ENCODE measurements at places on chromosomes 2 and 18.
A peak's percentile ranks its signal among the peaks of the same experiment; 100 is the strongest.

DNA sequence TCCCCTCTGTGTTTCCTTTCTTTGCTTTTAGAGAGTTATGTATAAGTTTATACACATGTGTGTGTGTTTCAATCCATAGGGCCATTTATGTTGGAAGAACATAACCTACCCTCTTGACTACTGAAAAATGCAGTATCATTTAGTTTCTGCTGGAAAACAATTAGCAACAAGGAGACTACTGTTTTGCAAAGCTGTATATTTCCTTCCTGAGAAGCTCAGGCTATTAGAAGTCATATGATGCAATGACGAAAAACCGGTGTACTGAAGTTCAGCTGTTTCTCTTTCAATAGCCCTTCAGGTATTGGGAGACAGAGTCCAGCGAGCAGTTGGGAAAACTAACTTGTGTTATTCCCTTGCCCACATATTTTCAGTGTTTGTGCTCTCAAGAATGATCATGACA is 447.7 kb upstream of the GYPC start:
- DNase-seq, result no peak

GRCh38 chr2:42117923-42118753 is 51.0 kb upstream of the EML4 start:
- peak; percentile 18 for DNase-seq

GRCh38 chr2:31023541-31023940 is 114.7 kb downstream of the GALNT14 start:
- DNase-seq, result no peak

DNA sequence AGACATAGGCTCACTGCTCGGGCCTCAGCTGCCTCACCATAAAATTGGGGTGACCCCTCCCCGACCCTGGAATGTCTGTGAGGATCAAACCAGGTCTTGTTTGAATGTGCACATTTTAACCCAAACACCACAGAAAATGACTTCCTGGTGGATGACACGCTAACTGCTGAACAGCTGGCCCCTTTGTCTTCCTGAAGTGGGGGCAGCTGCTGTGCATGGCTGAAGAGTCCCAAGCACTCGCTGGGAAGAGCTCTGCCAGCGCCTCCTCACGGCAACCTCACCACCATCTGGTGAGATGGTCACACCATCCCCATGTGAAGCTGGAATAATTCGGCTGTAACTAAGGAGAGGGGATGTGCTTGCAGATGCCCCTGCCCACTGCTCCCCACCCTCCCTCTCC is 34.0 kb downstream of the AQP12A start:
- no peak for DNase-seq

DNA sequence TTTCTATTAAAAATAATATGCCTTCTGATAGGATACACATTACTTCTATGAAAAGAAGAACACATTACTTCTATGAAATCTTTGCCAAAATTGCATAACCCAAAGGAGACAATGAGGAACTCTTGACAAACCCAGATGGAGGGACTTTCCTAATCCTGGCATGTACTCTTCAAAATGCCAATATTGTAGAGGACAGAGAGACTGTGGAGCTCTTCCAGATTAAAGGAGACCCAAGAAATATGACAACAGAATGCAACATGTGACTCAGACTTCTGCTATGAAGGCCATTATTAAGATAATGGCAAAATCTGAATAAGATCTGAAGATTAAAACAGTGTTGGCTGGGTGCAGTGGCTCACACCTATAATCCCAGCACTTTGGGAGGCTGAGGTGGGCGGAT is 22.2 kb downstream of the SOWAHC start:
- no peak for DNase-seq

DNA sequence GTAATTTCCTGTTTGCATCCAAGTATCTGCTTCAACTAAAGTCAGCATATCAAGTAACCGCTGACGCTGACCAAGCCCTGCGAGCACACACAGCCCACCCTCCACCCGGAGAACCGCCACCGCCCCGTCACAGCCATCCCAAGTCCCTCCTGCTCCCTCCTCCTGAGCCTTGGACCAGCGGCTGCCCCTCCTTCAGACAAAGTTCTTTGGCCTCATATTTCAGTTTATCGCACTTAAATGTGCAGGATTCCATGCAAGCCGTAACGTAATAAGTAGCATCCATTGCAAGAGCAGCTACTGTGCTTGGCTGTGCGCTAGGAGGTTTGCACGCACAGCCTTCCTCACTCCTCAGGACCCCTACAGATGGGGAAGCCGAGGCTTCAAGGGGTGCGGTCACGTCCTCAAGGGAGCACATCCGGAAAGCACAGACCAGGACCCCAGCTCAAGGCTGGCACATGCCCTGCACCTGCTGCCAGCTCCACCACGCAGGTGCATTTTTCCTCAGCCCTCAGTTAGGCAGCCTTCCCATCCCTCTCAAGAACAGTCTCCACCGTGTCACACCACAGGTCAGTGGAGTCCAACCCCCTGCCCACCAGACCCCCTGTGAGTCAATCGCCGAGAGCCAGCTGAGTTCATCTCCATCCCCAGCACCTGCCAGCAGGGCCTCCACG is 17.1 kb downstream of the PXDN start:
- no peak for DNase-seq

GRCh38 chr2:239473211-239473805 is 72.5 kb upstream of the HDAC4 start:
- DNase-seq, result no peak

DNA sequence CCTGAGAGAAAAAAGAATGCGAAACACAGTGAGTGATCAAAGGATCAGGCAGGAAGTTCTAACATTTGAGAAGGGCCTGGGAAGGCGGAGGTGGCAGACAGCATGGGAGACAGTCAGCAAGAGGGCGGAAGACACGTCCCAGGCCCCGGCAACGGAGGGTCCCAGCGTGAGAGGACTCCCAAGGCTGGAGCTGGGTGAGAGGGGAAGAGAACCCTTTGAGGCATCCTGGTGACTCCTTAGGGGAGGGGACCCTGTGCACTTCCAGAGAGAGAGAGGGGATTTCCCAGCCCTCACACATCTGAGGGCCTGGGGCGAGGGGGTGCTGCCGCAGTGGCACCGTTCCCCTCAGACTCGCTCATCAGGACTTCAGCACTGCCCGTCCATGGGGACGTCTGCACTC is 133.4 kb downstream of the RTP5 start:
- DNase-seq, result no peak

DNA sequence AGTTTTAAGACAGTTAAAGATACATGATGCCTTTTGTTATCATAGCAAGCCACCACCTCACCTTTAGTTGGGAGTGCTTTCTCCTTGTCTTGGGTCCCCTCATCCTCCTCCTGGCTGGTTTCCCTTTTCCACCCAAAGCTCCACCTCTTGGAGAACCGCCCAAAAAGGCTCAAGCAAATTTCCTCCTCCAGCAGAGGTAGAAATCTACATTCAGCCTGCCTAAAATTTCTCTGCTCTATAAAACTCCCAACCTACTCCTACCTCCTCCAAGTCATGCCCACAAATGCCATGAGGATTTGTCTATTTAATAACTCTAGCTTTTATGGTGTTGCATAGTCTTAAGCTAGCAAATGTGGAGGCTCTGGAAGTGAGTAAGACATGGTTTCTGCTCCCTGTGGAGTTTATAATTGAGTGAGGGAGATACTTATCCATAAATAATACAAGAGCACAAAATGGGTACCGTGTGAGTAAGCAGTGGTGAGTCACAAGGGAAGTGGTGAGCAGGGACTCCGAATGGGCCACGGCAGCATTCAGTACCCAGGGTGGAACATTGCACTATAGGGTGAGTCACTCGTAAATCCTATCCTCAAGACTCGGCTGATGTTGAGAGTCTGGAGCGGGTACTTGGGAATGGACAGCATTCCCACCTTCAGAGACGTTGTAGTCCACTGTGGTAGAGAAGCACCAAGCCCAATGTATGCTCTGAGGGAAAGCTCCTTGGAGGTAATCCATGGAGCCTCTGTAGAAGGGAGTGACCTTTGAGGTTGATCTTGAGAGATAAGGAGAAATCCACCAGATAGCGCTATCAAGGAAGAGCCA is 146.3 kb downstream of the RTN4 start:
- no peak for DNase-seq

DNA sequence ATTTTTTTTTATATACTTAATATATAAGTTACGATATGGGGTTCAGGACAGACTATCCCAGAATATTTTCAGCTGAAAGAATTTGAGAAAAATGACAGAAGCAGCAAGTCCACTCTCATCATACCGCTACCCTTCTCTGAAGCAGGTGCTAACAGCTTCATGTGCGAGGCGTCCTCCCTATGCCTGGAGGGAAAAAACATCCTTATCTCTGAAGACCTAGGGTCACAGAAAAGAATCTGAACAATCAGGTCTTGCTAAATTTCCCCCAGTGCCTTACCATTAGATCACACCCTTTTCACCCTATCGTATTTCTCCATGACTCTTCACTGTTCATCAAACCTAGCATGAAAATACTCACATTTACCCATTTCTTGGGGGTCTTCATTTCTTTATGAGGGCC is 51.9 kb upstream of the CREB1 start:
- no peak for DNase-seq

DNA sequence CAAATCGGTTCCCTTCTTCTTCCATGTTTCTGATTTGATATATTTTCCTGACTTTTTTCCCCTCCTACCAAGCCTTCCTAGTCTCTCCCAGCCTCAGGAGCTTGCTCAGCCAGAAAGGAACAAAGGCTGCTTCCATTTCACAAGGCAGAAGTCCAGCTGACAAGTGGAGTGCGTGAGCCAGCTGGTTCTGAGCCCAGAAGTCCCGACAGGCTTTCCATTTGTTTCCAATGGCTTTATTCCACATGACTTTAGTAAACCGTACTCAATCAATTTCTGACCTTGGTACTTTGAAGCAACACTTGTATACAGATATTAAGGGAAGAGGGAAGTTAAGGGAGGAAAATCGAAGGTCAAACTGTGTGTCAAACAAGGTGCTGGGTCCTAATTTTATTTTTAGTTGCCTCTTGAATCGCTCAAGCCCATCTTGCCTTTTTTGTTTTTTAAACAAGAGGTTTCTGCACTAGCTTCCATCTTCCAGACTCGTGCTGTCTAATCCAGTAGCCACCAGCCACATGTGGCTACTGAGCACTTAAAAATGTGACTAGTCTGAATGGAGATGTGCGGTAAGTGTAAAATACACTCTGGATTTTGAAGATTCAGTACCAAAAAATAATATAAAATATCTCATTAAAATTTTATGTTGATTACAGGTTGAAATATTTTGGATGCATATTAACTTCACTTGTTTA is 36.2 kb downstream of the WIPF1 start:
- DNase-seq, result peak; percentile 91

DNA sequence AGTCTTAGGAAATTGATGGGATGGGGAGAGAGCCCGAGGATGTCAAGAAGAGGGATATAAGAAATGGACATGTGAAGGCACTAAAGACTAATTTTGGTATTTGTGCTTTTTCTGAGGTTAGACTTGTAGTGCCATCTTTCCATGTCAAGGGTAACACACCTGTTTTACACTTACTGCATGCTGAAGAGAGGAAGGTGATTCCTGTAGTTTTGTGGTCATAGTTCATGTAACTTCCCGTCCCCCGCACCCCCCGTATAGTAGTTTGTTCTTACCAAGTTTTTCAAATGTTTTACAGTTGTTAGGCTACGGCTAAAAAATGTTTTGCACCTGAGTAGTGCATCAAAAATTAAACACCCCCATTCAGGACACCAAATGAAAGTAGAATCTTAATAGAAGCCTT is 73.8 kb downstream of the CLIP4 start:
- no peak for DNase-seq

DNA sequence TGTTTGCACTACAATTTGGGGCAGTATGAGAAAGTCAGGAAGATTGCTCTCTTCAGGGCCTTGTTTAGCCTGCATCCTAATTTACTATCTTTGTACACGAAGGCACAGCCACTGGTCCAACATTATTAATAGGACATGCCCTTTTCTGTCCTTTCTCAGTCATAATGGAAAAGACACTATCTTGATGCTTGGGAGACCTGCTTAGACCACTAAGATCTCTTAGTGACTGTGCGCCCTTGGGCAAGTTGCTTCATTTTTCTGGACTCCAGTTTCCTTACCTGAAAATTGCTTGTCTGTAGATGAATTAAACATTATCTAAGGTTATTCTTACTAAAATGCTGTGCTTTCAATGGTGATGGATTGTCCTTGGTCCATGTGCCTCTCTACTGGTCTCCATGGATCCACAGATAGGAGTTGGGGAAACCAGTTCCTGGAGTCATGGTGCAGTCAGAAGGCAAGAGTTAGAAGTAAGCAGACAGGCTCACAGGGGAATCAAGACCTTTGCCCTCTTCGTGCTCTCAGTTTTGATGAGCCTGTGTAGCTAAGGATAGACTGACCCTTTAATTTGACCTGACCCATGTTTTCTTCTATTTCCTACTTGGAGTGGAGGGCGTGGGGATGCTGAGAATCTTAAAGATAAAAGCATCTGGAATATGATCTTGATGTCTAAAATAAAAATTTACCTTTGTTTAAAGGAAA is 114.0 kb downstream of the RAPGEF4 start:
- no peak for DNase-seq

GRCh38 chr2:46188041-46188716 is 109.0 kb upstream of the EPAS1 start:
- no peak for DNase-seq

GRCh38 chr2:195494451-195494850 is 162.6 kb upstream of the SLC39A10 start:
- no peak for DNase-seq

DNA sequence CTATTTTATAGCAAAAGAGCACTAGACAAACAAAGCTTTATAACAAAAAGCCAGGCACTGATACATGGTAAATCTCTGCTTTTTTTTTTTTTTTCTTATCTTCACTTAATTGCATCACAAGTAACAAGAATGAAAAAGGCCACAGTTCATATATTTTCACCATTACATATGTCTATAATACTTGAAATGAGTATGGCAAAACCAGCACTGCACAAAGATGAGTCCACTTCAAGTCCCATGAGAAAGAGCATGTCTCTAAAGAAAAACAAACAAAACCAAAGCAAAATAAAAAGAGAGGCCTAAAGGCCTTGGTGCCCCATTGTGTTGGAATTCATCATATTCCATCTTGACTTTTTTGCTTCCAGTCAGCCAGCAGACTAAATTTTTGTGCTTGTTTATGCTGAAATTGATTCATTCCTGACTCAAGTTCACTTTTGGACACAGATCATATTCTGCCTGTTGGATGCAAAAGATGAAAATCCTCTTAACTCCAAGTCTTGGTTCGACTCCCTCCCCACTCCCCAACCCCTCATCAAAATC is 264.9 kb upstream of the CCDC68 start:
- DNase-seq, result no peak

GRCh38 chr2:163664610-163665009 is 71.2 kb downstream of the FIGN start:
- DNase-seq, result no peak

- DNase-seq, result no peak
Observed at GRCh38 chr2:64846177-64846576, 143.0 kb upstream of the SLC1A4 start.

GRCh38 chr2:34980689-34981088 is 1374.9 kb upstream of the CRIM1 start:
- DNase-seq, result no peak

DNA sequence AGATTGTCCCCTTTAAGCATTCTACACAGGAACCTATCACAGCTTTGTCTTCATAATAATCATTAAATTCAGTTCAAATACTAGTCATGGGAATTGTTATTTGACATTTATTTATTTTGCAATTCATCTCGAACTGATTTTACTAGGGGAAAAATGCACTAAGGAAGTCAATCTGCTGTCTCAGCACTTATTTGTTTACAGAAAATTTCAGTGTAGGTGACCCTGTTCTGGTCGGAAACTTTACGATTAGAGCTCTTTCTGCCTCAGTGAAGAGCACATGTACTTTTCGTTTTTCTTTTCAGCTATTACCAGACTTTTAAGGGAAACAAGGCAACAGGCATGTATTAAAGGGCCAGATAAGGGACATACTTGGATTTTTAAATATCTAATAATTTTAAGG is 1405.7 kb upstream of the ZEB2 start:
- no peak for DNase-seq
